ENCODE measurements at places on chromosomes 16 and 17.

- DNase-seq: no peak
Measured at GRCh38 chr16:69250081-69250480, 61.1 kb upstream of the VPS4A start.

- DNase-seq: no peak
Measured at GRCh38 chr17:71828182-71828596, 292.6 kb upstream of the SOX9 start.

DNA sequence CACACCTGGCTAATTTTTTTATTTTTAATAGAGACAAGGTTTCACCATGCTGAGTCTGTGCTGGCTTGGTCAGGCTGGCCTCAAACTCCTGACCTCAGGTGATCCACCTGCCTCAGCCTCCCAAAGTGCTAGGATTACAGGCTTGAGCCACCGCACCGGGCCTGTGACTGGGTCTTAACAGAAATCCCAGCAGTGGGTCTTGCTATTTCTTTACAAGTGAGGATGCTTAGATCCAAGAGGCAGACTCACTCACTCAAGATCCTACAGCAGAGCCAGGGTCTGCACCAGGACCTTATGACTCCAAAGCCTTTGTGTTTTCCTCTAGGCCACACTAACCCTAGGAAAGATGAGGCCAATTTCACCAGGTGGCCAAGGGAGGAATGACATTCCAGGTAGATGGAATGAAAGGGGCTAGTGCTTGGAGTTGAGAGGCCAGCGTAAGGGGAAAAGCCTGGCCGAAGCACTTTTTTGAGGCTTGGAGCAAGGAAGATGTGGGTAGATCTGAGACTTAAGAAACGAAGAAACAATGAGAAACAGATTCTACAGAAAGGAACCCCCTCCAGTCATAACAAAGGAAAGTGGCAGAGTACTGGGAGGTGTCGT lies 5.7 kb upstream of the STAT5A start:
- DNase-seq: no peak

DNA sequence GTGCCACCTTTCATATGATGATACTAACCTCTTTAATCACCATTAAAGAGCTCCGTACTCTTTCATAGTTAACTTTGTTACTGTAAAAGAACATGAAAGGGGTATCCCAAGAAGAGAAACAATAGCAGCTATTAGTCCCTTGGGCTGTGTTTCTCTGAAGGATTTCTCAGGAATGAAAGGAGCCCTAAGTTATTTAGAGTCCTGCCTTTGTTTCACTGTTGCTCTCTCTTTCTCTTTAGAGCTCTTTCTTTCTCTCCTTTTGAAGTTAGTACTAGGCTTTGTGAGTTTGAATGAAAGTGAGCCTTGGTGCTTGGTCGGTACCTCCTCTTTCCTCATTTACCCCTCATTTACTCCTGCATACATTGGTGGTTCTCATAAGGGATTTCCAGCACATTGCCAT lies 20.5 kb upstream of the RASL10B start:
- DNase-seq: no peak

DNA sequence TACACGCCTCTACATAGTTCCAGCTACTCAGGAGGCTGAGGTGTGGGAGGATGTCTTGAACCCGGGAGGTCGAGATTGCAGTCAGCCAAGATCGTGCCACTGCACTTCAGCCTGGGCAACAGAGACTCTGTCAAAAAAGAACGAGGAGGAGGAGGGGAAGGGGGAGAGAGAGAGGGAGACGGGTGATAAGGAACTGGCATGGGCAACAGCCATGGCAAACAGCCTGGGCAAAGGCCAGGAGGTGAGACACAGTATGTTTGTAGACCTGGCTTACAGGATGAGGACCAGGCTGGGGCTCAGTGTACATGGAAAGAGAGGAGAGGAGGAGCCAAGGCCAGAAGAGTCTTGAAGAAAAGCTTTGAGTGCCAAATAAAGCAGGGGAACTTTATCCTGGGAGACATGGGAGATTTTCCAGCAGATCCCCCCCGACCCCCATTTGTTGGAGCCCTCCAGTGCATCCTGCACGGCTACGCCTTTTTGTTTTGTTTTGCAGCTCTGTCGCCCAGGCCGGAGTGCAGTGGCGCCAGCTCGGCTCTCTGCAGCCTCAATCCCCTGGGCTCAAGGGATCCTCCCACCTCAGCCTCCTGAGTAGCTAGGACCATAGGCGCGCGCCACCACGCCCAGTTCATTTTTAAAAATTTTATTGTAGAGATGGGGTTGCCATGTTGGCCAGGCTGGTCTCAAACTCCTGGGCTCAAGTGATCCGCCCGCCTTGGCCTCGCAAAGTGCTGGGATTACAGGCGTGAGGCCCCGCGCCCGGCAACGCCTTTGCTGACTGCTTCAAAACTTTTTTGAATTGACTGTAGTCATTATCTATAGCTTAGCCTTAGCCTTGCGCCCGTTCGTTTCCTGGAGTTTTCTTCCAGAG lies 1.3 kb upstream of the ALKBH5 start:
- DNase-seq: no peak

DNA sequence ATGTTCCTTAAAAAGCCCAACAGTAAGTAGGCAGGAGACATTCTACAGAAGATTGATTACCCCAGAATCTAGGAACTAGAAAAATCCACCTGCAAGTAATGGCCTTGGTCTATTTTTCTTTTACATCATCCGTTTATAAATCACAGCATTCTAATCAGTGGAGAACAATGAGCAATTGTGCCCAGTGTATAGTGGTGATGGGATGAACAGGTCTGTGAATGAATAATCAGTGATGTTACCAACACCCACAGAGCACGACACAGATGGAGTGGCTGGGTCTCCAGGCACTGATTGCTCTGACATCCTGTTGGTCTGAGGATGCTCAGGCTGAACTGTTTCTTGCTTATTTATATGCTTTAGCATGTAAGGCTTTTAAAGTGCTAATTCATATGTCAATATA lies 1251.2 kb upstream of the CDH8 start:
- no peak for DNase-seq

GRCh38 chr16:85871756-85872155 lies 27.2 kb upstream of the IRF8 start:
- DNase-seq: no peak

DNA sequence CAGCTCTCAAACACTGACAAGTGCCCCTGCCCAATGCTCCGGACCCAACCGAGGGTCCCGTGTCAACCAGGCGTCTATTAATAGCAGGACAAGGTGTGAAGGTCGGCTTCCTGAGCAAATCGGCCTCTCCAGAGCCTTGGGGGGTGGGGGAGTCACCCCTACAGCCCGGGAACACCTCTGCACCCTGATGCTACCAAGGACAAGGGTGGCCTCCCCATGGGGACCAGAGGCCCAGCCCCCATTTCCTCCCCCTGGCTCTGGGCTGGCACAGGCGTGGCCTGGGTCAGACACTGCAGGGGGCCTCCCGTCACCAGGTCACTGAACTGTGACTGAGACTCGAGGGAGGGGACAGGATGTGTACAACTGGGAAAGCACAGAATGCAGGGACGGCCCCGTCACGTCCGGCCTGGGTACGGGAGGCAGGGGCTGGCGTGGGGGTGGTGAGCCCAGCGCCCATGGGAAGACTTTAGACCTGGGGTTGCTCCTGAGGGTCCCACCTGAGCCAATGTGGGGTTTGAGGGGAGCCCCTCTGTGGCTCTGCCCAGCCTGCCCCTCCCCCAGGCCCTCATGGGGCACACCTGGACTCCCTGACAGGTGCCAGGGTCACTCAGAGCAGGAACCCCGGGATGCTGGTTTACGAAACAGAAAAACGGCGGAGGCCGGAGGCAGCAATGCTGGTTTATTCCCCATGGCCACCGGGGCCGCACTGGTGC lies 579 bp upstream of the CYBA start:
- peak; percentile 70 for DNase-seq

DNA sequence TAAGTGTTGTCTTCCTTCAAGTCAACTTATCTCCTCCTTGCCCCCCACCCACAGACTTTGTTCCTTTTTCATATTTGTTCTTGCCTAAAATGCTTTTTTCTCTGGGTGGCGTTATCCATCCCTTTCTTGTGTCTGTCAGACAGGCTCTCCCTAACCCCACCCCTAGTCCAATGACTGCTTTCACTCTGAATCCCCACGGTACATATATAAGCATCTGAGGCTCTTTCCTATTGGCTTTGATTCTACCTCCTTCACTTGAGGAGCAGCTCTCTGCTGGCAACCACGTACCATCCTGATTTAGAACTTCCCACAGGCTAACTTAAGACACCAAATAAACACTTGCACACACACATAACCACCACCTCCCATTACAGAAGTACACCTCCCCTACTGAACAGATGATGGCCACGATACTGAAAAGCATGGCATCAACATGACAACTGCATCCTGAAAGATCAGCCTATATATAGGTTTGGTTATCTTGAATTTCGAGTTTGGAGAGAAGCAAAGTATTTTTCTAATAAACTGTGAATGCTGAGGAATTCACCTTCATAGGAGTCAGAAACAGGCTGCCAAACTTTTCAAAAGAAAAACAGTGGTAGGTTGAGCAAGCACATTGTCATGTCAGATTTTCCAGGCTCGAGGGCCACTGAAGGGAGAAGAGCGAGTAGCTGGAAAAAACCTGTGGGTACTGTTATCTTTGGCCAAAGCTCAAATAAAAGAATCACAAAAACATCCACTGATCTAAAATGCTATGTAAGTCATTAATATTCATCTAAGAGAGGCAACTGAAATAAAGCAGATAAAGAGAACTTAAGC lies 24.3 kb downstream of the STAT3 start:
- no peak for DNase-seq

- DNase-seq: no peak
Measured at GRCh38 chr17:76492123-76492988, 8.9 kb downstream of the RHBDF2 start.

- DNase-seq: no peak
Measured at GRCh38 chr16:27240948-27241531, 27.5 kb downstream of the NSMCE1 start.

DNA sequence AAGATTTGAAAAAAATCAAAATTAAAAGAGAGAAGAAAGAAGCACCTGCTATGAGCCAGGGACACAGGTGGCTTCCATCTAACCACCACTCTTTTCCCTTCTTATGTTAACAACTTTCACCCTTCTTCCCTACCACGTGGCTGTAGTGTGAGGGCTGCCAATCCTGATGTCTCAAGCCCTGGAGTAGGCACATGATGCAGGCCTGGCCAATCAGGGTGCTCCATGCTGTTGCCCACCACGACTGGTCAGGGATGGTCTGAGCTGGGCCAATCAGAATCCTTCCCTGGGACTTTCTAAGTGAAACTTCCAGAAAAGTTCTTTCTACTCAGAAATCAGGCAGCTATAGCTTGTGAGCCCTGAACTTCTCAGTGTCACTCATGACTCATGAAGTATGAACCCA lies 140.7 kb downstream of the SDK2 start:
- DNase-seq: no peak

DNA sequence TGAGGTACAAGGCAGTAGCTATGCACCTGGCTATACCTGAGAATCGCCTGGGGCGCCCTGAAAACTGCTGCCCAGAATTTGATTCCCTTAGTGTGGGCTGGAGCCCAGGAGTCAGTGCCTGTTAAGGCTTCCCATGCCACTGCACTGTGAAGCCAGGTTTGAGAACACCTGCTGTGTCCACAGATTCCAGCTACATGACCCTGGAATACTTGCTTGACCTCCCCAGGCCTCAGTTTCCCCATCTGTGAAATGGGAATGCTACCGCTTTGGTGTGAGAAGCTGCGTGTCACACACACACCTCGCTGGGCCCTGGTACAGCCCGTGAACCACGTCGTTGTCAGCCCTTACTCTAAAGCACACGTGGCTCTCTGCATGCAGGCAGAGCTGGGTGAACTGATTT lies 271.0 kb downstream of the C16orf95 start:
- no peak for DNase-seq

- no peak for DNase-seq
Measured at GRCh38 chr16:47493381-47494337, 32.5 kb downstream of the PHKB start.

GRCh38 chr16:46900455-46901235 lies 16.5 kb downstream of the GPT2 start:
- DNase-seq: no peak

GRCh38 chr16:70467608-70468007 lies 13.2 kb downstream of the FCSK start:
- no peak for DNase-seq

GRCh38 chr17:81365148-81365600 lies 30.1 kb upstream of the BAHCC1 start:
- no peak for DNase-seq

GRCh38 chr17:8964801-8965393 lies 610 bp downstream of the PIK3R5 start:
- DNase-seq: no peak

- DNase-seq: no peak
Measured at GRCh38 chr17:36928471-36929345, 8.6 kb upstream of the LHX1 start.

- DNase-seq: no peak
Measured at GRCh38 chr17:63657786-63658185, 35.6 kb downstream of the MAP3K3 start.

- no peak for DNase-seq
Measured at GRCh38 chr17:36505171-36505570, 18.7 kb downstream of the ZNHIT3 start.

DNA sequence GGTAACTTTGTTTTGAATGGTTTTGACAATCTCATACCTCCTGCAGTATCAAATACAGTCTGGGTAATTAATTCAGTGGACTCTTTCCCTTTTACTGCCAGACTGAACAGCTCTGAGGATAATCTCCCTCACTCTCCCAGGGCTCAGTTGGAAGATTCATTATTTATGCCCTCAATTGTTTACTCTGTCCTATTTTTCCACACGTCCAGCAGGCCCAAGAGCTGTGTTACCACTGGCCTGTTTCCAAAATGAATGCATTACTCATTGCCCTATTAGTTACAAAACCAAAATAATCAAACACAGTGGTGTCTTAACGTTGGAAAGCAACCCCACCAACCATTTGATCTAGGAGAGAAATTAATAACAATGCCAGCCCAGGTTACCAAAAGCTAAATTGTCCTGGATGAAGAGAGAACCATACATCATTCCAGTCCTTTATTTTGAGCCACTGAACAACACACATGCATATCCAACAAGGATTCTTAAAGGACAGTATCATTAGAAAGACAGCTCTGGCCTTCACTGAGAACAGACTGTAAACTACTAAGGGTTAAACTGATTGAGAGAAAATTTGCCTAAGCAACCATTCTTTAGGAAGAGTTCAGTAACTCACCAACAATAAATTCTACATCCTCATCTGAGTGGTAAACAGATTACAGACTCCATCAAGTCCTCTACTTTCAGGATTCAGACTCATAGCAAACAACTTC lies 34.5 kb downstream of the FAM222B start:
- DNase-seq: no peak

- DNase-seq: no peak
Measured at GRCh38 chr17:78568494-78569115, 8.6 kb downstream of the DNAH17 start.

- DNase-seq: no peak
Measured at GRCh38 chr17:31877341-31877740, 18.3 kb upstream of the COPRS start.

DNA sequence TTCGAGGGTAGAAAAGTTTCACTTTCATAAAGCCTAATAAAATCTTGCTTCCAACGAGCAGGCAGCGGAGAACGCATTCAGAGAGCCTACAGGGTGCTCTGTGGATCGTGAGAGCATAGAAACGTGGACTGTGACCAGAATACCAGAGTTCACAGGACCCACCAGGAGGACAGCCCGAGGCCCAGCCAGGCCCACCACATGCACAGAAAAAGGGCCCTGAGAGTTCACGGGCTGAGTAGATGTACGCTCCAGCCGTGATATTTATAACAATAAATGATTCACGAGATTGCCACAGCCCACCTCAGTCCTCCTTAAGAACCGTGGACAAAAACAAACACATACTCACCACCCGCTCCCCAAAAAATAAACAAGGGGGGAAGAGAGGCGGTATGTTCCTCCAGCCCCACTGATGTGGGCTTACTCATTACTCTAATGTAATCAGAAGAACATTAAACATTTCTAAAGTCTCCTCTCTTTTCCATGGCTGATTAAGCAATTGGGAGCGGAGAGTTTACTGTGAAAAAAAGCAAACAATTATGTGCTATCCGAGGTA lies 207.2 kb downstream of the C16orf78 start:
- no peak for DNase-seq
